ENCODE measurements at places on chromosomes 6 and 20. TPM values are rescaled to one million over a fixed set of nuclear protein-coding genes. Genes with fewer than 3 reads are reported as not detected.

GRCh38 chr6:22658183-22658582, 88.8 kb downstream of the HDGFL1 start:
- no peak for DNase-seq

GRCh38 chr6:99709062-99709461, 102.4 kb downstream of the PRDM13 start:
- DNase-seq = no peak

DNA sequence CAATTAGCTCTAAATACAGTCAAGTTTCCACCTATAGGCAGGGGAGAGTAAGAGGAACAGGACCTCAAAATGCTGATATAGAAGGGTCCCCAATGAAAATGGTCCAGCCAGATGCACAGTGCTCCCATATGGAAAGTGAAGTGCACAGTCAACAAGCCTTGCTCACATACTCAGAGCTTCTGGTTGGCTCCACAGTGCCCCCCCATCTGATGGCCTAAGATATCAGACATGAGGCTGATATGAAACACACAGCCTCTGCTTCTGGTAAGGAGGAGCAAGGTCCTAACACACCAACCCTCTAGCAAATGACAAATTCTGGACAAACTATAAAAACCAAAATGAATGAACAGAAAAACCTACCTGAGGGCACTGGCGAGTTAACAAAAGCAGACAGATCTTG, 111.4 kb upstream of the EMILIN3 start:
- no peak for DNase-seq

DNA sequence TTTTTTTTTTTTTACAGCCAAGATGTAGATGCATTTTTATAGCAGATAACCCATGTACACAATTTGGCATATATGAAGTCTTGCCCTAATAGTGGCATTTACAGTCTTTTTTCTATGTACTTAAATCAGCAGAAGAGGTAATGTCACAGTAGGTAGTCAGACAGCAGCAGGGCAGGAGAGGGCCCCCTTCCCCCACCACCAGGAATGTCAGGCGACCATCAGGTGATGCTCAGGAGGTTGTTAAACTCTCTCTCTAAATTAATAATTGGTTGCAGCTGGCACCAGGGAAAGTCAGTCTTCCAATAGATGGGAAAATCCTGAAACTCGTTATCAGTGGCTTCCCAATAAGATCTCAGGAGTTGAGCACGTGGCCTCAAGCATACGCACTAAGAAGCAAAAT, 188.0 kb upstream of the ADGRB3 start:
- DNase-seq = no peak

DNA sequence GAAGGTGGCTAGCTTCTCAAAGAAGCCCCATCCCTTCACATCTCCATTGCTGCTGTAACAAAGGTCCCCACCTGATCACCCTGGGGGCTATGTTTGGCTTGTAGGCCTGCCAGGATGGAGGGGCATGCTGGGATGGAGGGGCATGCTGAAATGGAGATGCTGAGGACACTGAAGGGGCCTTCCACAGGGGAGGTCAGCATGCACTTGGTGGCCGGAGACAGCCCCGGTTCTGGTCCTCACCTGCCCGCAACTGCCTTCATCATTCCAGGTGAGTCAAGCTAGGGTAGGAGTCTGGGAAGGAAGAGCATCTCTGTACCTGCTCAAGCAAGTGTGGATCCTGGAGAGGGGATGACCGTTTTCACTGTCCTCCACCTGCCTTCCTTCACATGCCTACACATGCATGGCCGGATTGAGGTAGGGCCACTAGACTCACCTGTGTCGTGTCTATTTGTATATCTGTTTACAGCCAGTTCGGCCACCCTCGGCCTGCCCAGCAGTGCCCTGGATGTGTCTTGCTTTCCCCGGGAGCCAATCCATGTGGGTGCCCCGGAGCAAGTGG, 6.0 kb downstream of the L3MBTL1 start:
- DNase-seq = no peak

DNA sequence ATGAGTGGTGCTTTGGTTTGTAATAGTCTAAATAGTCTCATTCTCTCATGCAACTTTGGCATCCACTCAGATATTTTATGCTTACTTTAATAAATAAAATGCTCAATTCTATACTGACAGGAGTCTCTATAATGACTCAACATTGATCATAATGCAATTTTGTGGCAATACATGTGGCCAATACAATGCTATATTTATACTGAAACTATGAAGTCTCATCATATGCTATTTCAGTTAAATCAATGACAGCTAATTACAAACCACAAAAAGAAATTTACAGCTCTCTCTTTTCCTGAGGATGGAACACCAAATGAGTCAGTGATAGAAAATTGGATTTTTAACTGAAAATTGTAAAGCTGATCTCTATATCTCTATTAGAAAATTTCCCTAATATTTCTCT, 77.1 kb downstream of the WASF1 start:
- no peak for DNase-seq

GRCh38 chr20:57270204-57270984, 4.0 kb upstream of the BMP7 start:
- no peak for DNase-seq

The PRRT1 gene
- total RNA-seq = not detected

- no peak for DNase-seq
These were observed 46.6 kb upstream of the TMEM170B start for GRCh38 chr6:11490996-11491395.

The ESF1 gene
- total RNA-seq = 15.2 TPM

GRCh38 chr6:109740787-109741186, 49.7 kb downstream of the FIG4 start:
- DNase-seq = no peak

DNA sequence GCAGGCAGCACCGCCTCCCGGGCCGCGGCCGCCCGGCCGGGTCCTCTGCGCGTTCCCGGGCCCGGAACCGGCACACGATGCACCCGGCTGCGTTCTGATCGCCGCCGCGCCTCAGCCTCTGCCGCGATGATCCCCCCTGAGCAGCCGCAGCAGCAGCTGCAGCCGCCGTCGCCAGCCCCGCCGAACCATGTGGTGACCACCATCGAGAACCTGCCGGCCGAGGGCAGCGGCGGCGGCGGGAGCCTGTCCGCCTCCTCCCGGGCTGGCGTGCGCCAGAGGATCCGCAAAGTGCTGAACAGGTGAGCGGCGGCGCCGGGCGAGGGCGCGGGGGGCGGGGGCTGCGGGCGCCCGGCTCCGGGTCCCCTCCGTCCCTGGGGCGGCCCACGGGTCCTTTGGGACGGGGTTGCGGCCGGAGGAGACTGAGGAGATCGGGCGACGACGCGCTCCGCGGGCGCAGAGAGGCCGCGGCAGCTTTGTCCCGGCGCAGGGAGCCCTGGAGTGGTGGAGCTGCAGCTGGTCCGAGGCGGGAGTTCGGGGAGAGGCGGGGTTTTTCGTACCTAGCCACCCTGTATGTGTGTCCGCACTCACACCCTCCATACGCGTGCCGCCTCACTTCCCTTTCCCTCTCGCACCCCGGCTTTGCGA, 659 bp downstream of the SLC35F1 start:
- no peak for DNase-seq

DNA sequence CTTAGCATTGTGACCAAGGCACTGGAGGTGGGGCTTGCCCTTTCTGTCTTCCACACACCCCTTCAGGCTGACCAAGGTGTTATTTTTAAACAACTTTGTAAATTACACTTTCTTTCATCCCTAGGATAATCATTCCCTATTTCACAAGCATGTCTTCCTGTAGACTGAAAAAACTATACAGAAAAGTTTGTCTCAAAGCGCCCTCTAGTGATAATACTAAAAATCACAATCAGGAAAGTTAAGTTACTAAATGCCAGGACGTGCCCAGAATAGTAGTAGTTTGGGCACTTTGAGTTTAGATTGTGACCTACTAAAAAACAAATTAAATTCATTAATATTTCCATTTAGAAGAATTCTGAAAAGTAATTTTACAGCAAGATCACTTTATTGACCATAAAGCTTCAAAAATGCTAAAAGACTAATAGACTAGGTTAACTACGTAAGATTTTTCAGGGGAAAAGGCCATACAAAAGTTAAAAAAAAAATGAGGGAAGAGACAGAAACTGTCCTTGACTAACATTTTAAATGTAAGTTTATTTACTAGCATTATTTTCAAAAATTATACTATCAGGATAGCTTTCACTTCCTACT, 123.3 kb upstream of the DUSP22 start:
- DNase-seq = no peak

GRCh38 chr6:96007663-96008062, 8.1 kb upstream of the FUT9 start:
- DNase-seq = no peak

The SLC22A16 gene
- 1.9 TPM for total RNA-seq

- peak; percentile 27 for DNase-seq
These were observed 31.6 kb upstream of the LY86 start for GRCh38 chr6:6556738-6557503.

- no peak for DNase-seq
These were observed 190.6 kb upstream of the SASH1 start for GRCh38 chr6:148151896-148152643.

GRCh38 chr20:22684072-22684762, 99.8 kb upstream of the FOXA2 start:
- DNase-seq = peak; percentile 31

DNA sequence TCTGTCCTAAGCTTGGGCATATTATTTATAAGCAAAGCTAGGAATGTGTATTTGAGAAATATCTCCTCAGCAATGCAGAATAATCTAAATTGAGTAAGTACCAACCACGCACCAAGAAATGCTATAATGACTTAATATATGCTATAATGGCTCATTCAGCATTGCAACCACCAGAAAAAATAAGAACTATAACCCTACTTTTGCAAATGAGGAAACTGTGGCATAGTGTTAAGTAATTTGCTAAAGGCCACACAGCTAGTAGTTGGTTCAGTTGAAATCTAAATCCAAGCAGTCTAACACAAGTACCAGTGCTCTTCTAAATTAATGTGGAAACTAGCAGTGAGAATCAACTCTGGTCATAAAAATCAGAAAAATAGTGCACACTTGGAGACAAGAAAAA, 35.7 kb downstream of the HBS1L start:
- DNase-seq = no peak

The PTPRA gene
- 55.0 TPM for total RNA-seq

DNA sequence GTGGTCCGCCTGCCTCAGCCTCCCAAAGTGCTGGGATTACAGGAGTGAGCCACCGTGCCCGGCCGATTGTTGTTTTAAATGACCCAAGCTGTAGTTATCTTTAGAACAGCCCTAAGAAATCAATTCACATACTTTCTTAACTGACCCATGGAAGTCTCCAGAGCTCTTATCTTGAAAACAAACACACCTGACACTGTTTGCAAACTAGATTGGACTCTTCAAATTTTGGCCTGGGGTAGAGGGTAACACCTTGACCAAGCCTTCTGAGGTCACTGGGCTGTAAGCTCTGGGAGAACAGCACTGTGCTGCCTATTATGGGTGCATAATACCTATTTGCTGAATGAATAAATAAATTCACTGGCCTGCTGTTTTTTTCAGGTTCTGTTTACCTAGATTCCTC, 190.6 kb downstream of the AIG1 start:
- DNase-seq = no peak

The PTGIS gene
- total RNA-seq = 0.76 TPM

The MLN gene
- total RNA-seq = 0.61 TPM

The ZNF512B gene
- total RNA-seq = 10.0 TPM

- no peak for DNase-seq
These were observed 1.1 kb downstream of the GJA10 start for GRCh38 chr6:89895276-89895874.

GRCh38 chr20:47648943-47649342, 136.3 kb downstream of the SULF2 start:
- DNase-seq = no peak

Measured in thymus (tissue), 14 donors.